ENCODE measurements at places on chromosomes 16 and 17. TPM values are rescaled to one million over a fixed set of nuclear protein-coding genes. Genes with fewer than 3 reads are reported as not detected.
A peak's percentile ranks its signal among the peaks of the same experiment; 100 is the strongest.

- peaks cover 35% of the 10 kb centered on the region for H3K4me1 ChIP-seq
- peak overlapping the region; percentile 96 for H3K27ac ChIP-seq
- H3K36me3 ChIP-seq, result peaks cover 49% of the 10 kb centered on the region
- peaks cover 14% of the 10 kb centered on the region for H3K27me3 ChIP-seq
These were observed 2.3 kb downstream of the TGFB1I1 start for GRCh38 chr16:31474173-31474714.

GRCh38 chr17:8698162-8698971, 46.3 kb downstream of the CCDC42 start:
- peak overlapping the region; percentile 64 for H3K27ac ChIP-seq
- H3K27me3 ChIP-seq, result no peaks in the 10 kb centered on the region
- peak; percentile 90 for DNase-seq

GRCh38 chr16:3739636-3740035, 22.3 kb upstream of the TRAP1 start:
- H3K4me3 ChIP-seq, result no peak overlapping the region
- H3K36me3 ChIP-seq, result peaks cover 100% of the 10 kb centered on the region
- H3K27me3 ChIP-seq, result no peaks in the 10 kb centered on the region
- no peak for DNase-seq
- no peak overlapping the region for H3K27ac ChIP-seq

- no peak overlapping the region for H3K27ac ChIP-seq
- DNase-seq, result no peak
- H3K4me1 ChIP-seq, result peaks cover 7% of the 10 kb centered on the region
- H3K27me3 ChIP-seq, result no peaks in the 10 kb centered on the region
- H3K36me3 ChIP-seq, result peaks cover 23% of the 10 kb centered on the region
- H3K4me3 ChIP-seq, result no peak overlapping the region
These were observed 112.4 kb downstream of the FTO start for GRCh38 chr16:53816211-53816836.

DNA sequence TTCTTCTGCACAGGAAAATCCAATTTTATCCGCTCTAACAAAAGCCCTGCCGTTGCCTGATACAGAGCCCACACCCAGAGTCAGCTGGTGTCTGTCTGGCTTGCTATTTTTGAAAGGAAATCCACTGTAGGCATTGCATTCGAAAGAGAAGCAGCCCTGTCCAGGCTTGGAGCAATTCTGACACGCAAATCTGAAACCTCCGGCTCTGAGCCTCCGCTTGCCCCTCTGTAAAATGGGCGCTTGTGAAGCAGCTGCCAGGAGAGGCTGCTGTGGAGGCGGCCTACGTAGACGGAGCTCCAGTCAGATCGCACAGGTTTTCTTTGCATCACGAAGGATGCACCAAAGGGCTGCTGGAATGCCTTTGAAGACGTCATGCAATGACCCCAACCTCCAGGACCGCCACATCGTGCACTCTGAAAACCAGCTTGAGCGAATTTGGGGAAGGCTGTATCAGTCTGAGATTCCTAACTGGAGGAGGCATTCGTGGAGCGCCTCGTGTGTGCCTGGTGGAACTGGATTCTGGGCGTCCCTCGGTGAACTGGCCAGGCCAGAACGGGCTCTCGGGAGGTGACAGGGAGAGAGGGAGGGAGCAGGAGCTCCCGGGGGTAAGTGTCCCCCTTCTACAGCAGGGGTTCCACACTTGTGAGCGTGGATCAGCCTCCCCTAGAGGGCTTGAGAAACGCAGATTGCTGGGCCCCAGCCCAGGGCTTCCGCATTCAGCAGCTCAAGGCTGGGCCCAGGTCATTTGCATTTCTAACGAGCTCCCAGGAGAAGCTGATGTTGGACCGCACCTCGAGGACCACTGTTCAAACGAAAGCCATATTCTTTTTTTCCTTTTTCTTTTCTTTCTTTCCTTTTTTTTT, 215.5 kb downstream of the MRTFB start:
- H3K4me3 ChIP-seq, result peak overlapping the region; percentile 82
- DNase-seq, result peak; percentile 70
- peaks cover 13% of the 10 kb centered on the region for H3K4me1 ChIP-seq
- H3K27ac ChIP-seq, result peak overlapping the region; percentile 87
- H3K36me3 ChIP-seq, result no peaks in the 10 kb centered on the region
- H3K27me3 ChIP-seq, result no peaks in the 10 kb centered on the region

DNA sequence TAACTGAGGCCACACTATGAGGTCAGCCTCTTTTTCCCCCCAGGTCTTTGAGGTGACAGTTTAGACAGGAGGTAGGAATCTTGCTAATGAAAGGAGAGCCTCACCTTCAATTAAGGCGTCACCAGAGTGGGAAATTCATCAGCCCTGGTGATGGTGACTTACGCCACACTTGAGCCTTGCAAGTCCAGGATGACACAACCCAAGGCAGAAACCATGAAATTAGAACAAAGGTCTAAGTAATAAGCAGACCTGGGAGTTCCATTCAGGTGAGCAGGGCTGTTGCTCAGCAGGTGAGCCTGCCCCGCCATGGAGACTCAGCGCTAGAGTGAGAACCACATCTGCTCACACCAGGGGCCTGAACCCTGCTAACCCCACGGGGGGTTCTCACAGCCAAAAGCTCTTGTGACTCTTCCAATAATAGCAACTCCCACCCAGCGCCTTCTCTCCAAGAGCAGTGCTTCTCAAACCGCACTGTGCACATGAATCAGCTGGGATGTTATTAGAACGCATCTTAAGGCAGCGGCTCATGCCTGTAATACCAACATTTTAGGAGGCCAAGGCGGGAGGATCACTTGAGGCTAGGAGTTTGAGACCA, 28.7 kb upstream of the KIFC3 start:
- no peak for DNase-seq
- no peaks in the 10 kb centered on the region for H3K36me3 ChIP-seq
- peaks cover 2% of the 10 kb centered on the region for H3K27me3 ChIP-seq
- H3K27ac ChIP-seq, result no peak overlapping the region
- H3K4me1 ChIP-seq, result peaks cover 8% of the 10 kb centered on the region

DNA sequence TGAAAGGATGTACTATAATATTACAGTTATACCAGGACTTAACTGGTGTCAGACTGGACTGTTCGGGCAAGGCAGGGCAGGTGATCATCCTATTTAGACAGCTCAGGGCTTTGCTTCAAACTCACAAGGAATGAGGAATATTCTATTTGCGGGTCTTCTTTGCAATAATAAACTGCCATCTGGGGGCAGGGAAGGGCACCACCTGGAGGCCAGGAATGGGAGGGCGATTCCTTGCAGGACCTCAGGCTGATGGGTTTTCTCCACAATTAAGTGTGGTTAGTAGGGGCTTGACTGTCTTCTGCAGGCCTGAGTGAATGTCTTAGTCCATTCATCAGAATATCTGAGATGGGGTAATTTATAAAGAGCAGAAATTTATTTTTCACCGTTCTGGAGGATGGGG, 424.1 kb downstream of the CA10 start:
- no peaks in the 10 kb centered on the region for H3K27me3 ChIP-seq
- no peaks in the 10 kb centered on the region for H3K4me1 ChIP-seq
- H3K4me3 ChIP-seq, result no peak overlapping the region
- H3K27ac ChIP-seq, result no peak overlapping the region
- peak; percentile 22 for DNase-seq

DNA sequence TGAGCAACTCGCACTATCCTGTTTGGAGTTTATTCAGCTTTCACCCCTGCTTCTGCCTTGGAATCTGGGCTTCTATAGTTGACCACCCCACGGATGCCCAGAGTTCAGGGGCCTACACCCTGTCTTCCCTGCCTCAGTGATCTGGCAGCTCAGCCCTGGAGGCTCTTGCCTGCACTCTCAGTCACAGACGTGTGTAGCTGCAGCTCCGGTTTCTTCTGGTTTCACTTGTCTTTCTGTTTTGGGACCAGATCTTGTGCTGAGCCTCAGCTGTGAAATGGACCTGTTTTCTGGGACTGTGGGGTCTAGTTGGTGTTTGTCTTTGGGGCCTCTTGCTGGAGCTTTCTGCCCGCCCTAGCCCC, 5.8 kb downstream of the GPT2 start:
- peak overlapping the region; percentile 56 for H3K27ac ChIP-seq
- DNase-seq, result no peak
- H3K27me3 ChIP-seq, result no peaks in the 10 kb centered on the region

DNA sequence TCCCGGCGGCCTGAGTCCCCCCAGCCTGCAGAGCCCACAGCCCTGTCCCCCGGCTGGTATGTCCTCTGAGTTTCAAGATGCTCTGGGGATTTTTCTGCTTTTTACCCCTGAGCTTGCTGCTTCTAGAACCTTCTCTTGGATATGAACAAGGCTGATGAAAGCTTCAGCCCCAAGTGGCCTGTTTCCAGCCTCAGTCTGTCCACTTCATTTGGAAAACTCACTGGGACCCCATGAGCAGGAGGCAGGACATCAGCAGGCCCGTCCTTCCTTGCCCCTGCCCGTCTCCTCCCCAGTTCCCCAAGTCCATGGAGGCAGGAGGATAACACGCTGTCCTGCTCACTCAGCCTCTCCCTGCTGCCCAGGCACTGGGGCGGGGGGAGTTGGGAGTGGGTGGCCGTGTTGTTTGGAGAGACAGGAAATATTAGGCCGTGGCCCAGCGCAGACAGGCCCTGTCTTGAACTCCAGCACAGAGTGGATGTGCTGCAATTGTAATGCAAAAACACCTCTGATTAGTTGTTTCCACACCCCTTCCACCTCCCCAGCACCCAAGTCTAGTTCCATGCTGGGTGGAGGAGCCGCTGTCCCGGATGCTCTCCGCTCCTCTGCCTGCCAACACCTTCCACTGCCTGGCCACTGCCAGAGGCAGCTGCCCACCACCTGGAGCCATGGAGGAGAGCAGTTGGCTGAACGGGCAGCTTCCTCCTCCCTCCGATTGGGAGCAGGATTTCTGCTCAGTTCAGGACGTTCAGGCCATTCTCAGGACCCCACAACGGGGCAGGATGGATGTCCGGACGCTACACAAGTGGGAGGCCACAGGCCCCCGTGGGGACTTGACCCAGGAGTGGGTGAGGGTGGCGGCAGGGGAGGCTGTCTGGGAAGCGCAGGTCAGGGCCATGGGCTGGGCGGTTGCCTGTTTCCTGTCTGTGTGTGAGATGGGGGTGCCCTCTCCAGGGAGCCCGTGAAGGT, 216.9 kb upstream of the GSE1 start:
- no peak overlapping the region for H3K4me3 ChIP-seq
- peak overlapping the region; percentile 73 for H3K27ac ChIP-seq
- peaks cover 45% of the 10 kb centered on the region for H3K4me1 ChIP-seq
- no peaks in the 10 kb centered on the region for H3K36me3 ChIP-seq

- DNase-seq, result no peak
- no peak overlapping the region for H3K4me3 ChIP-seq
- H3K27me3 ChIP-seq, result no peaks in the 10 kb centered on the region
- peak overlapping the region; percentile 74 for H3K27ac ChIP-seq
- H3K4me1 ChIP-seq, result no peaks in the 10 kb centered on the region
These were observed 282.3 kb upstream of the CCL2 start for GRCh38 chr17:33972763-33973162.

DNA sequence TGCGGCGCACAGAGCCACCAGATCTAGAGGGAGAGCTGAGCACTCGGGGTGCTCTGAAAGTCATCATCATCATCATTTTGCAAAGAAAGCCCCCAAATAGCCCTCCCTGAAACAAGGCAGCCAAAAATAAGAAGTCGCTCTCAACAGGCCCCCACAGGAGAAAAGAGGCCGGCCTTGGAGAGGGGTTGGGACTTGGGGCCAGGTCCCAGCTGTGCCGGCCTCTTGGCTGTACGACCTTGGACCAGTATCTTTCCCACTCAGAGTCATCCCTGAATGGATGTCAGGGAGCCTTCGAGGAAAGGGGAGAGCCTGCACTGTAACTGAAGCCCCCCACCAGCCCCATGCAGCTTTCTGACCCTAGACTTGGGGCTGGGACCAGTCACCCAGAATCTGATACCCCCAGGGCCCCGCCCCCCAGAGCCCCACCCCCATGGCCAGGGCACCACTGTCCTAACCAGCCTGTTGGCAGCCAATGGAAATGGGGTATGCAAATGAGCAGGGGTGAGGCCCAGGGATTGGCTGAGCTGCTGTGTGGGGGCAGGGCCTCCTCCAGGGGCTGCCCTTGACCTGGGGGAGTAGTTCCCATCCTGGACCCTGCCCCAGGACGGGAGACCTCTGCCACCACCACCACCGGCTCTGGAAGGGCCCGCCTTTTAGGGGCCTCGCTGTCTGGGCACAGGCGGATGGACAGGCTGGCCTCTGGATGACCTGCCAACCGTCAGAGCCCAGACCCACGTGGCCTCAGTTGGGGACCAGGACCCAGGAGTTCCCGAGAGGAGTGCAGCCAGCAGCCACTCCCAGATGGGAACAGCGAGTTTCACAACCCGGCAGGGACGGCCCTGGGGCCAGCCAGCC, 15.4 kb downstream of the ZFPM1 start:
- no peak overlapping the region for H3K4me3 ChIP-seq
- H3K36me3 ChIP-seq, result no peaks in the 10 kb centered on the region
- peaks cover 93% of the 10 kb centered on the region for H3K4me1 ChIP-seq

GRCh38 chr16:29834079-29834478, 13.8 kb downstream of the MVP start:
- no peak for DNase-seq
- peaks cover 1% of the 10 kb centered on the region for H3K4me1 ChIP-seq
- no peak overlapping the region for H3K27ac ChIP-seq
- H3K36me3 ChIP-seq, result peaks cover 96% of the 10 kb centered on the region
- H3K27me3 ChIP-seq, result no peaks in the 10 kb centered on the region

DNA sequence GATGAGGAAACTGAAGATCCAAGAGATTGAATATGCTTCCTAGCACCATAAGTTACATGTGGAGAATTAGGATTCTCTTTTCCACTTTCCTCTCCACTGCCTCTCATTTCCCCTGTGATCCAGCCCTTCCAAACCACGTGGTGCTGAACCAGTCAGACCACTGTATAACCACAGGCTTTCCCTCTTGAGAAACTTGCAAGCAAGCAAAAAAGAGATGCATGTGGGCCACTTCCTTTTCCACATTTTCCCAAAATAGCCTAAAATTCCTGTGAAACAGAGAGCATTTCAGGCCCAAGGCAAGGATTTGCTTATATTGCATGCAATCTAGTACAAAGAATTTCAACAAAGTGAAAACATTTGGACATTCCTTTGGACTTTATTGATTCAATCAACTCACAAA, 59.3 kb upstream of the KSR1 start:
- no peaks in the 10 kb centered on the region for H3K36me3 ChIP-seq
- H3K27ac ChIP-seq, result no peak overlapping the region
- no peaks in the 10 kb centered on the region for H3K4me1 ChIP-seq
- peak; percentile 13 for DNase-seq
- H3K4me3 ChIP-seq, result no peak overlapping the region

GRCh38 chr17:76935331-76935730, 67.1 kb downstream of the MGAT5B start:
- H3K36me3 ChIP-seq, result no peaks in the 10 kb centered on the region
- no peaks in the 10 kb centered on the region for H3K27me3 ChIP-seq
- no peak for DNase-seq
- H3K27ac ChIP-seq, result no peak overlapping the region

GRCh38 chr16:50711862-50712559, 18.6 kb downstream of the NOD2 start:
- H3K27me3 ChIP-seq, result no peaks in the 10 kb centered on the region
- H3K4me3 ChIP-seq, result no peak overlapping the region
- no peak overlapping the region for H3K27ac ChIP-seq
- no peaks in the 10 kb centered on the region for H3K36me3 ChIP-seq
- peaks cover 35% of the 10 kb centered on the region for H3K4me1 ChIP-seq

The CCL4L2 gene
- total RNA-seq, result 0.73 TPM

The TAC4 gene
- not detected for total RNA-seq

The PPP1R27 gene
- not detected for total RNA-seq

The ANKRD11 gene
- total RNA-seq, result 136 TPM

The C1QTNF8 gene
- total RNA-seq, result not detected

The MT4 gene
- not detected for total RNA-seq

All from stomach (tissue), 19 donors.